Activated CD4-positive, alpha-beta T cell treated with anti-CD3 and anti-CD28 coated beads, Interleukin-2, Interleukin-6, amounts not matched to agents 100 ng/mL and 50 ng/mL, durations not matched to agents 16 hours and 8 hours (primary cell): ENCODE measurements at places on chromosomes 4 and X.

- DNase-seq: no peak
Measured at GRCh38 chr4:147326591-147326990, 154.3 kb upstream of the EDNRA start.

DNA sequence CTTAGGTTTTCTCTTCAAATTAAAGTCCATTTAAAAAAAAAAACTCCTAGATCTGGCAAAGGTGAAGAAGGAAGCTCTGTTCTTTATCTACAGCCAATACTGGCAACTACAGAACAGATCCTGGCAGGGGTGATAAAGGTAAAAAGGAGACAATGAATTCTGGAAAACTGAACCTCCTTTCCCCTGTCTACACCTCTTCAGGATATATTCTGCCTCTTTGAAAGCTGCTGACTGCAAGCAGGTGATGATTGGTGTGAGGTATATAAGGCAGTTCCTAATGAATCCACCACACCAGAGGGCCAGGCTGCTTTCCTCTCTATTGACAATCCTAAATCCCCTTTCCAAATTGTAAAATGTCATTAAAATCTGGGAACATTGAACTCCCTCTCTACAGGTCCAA lies 370.1 kb downstream of the PPP3CA start:
- no peak for DNase-seq

DNA sequence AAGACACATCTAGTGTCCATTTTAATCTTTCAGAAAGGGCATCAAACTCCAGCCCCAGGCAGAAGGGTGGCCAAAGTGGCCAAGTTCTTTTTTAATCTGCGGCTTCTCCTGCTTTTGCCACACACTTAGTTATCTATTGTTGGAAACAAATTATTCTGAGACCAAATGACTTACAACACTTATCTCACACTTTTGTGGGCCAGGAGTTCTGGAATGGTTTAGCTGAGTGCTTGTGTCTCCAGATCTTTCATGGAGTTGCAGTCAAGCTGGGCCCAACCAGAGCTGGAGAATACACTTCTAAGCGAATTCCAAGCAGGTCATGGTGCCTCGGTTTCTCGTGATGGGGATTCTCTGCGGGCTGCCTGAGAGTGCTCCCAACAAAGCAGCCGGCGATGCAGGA lies 4.0 kb downstream of the TXK start:
- no peak for DNase-seq

- DNase-seq: no peak
Measured at GRCh38 chrX:11423362-11423818, 130.2 kb downstream of the AMELX start.

GRCh38 chr4:27023366-27023765 lies 162.7 kb downstream of the STIM2 start:
- peak; percentile 33 for DNase-seq

DNA sequence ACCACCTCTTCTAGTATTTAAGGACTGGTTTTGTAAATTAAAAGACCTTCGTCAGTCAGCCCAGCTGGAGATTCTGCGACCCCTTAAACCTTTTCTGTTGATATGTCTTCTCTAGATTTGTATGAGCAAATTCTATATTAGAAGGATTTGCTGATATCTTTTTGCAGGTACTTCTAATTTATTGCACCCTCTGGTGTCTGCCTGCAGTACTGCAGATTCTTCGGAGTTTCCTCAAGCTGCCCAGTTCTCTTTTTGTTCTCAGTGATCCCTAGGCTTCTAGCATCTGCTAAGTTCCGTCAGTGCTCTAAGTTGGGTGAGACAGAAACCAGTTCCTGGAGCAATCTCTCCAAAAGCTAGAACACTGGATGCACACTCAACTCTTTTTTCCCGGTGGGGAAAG lies 545.2 kb downstream of the C4orf33 start:
- DNase-seq: peak; percentile 51

DNA sequence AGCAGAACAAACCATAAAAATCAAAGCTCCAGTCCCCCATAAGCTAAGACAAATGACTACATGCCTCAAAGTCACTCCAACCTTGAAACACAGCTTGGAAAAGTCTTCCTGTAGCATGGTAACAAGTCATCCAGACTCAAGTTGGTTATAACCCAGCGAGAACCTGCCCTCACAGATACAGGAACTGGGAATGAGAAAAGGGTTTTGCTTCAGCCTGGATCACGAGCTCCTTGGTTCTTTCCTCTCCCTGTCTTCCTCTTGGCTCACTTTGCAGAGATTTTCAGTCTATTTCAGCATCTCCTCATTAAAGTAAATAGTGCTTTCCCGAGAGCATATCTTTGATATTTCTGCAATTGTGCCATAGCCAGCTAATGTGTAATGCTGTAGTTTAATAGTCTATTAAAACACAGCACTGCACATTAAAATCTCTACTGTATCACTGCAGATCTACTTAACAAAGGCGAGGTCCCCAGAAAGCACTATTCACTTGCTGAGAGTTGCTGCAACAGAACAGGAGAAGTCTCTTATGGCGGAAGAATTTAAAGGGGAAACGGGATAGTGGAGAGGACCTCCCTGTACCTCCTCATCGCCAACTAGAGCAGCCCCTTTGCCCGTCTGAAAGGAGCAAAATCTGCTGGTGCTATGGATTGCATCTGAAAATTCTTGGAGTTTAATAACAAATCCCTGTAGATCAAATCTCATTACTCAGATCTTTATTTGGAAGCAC lies 249.3 kb upstream of the GATB start:
- DNase-seq: no peak

DNA sequence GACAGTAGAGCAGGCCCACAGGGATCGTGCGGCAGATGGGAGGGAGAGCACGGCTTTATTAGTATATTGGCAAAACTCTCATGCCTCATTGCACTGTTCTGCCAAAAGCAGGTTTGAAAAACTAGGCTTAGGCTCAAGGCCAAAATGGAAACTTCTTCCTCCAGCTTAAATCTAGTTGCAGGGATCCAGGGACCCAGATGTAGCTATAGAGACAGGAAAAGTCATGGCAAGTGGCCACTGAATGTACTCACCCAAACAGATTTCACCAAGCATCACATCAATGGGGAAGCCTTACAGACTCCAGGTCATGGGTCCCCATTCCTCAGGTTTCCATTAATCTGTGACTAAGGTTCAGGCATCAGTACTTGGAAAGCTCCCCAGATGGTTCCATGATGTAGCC lies 149.2 kb downstream of the STK32B start:
- no peak for DNase-seq

GRCh38 chrX:155313766-155314165 lies 20.6 kb downstream of the CLIC2 start:
- no peak for DNase-seq

DNA sequence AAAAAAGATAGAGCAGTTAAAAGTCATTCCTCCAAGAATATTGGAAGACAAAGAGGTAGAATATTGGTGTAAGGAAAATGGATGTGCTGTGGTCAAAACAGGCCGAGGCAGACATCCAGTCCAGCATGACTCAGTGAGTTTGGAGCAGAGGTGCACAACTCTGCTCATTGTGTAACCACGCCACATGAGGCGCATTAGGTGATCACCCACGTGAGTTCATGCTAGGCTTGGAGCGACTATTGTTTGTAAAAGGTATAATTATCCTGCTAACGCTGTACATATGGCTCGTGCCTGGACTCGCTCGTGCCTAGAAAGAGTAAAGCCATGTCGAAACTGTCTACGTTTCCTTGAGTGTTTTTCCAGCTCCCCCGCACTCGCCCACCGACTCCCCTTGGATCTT lies 23.9 kb downstream of the C4orf54 start:
- DNase-seq: no peak
